ENCODE measurements at places on chromosomes 12 and 14. TPM values are rescaled to one million over a fixed set of nuclear protein-coding genes. Genes with fewer than 3 reads are reported as not detected.
A peak's percentile ranks its signal among the peaks of the same experiment; 100 is the strongest.

The SOX5 gene
- total RNA-seq: 11.6 TPM

DNA sequence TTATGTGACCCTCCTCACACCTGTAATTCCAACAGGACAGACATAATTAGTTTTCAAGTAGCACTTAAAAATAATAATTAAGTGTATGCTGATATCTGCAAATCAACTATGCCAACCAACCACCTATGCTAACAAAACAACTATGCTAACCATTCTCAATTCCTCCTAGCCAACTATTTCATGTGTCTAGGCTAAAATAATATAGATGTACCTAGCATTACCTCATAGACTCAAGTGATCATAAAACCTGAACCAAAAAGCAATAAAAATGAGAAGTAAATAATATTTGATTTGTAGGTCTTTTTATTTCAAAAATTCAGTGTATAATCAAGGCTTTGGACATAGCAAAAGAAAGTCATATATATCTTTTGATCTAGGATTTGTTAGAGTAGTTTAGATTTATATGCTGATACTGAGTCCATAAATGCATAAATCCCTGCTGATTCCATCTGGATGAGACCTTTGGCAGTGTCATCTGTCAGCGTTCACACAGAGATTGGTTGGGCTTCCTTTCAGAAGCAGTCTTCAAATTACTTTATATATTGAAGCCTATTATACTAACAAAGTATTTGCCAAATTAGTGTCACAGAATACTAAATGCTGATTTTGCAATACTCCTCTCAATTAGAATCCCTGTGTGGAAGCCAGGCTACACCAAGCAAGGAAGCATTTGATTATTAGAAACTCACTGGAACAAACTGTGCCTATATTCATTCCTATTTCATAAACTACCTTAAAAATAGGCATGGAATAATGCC lies 101.4 kb upstream of the PPM1H start:
- H3K4me3 ChIP-seq: no peak overlapping the region
- H3K27ac ChIP-seq: no peak overlapping the region
- no peaks in the 10 kb centered on the region for H3K27me3 ChIP-seq
- DNase-seq: no peak

GRCh38 chr12:40903040-40903439 lies 210.8 kb downstream of the CNTN1 start:
- H3K36me3 ChIP-seq: no peaks in the 10 kb centered on the region
- no peaks in the 10 kb centered on the region for H3K27me3 ChIP-seq
- H3K27ac ChIP-seq: no peak overlapping the region

GRCh38 chr14:64701660-64702059 lies 2.6 kb upstream of the PLEKHG3 start:
- no peak overlapping the region for H3K4me3 ChIP-seq
- no peak overlapping the region for H3K27ac ChIP-seq
- H3K27me3 ChIP-seq: no peaks in the 10 kb centered on the region
- DNase-seq: no peak
- no peaks in the 10 kb centered on the region for H3K36me3 ChIP-seq
- peaks cover 31% of the 10 kb centered on the region for H3K4me1 ChIP-seq

- H3K36me3 ChIP-seq: no peaks in the 10 kb centered on the region
- no peak for DNase-seq
- no peak overlapping the region for H3K27ac ChIP-seq
- no peaks in the 10 kb centered on the region for H3K27me3 ChIP-seq
- H3K4me3 ChIP-seq: no peak overlapping the region
These were observed 874.4 kb upstream of the USP15 start for GRCh38 chr12:61385771-61386170.

DNA sequence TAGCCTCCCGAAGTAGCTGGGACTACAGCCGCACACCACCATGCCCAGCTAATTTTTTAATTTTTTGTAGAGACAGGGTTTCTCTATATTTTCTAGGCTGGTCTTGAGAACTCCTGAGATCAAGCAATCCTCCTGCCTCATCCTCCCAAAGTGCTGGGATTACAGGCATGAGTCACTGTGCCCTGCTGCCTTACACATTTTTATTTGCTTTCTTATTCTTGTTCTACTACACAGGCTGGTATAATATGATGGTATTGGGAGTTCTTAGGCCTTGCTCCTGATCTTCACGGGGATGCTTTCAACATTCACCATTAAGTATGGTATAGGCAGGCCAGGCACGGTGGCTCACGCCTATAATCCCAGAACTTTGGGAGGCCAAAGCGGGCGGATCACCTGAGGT lies 21.2 kb downstream of the DGLUCY start:
- H3K27ac ChIP-seq: peak overlapping the region; percentile 65
- H3K36me3 ChIP-seq: peaks cover 43% of the 10 kb centered on the region
- DNase-seq: no peak
- no peaks in the 10 kb centered on the region for H3K27me3 ChIP-seq
- no peak overlapping the region for H3K4me3 ChIP-seq

- H3K36me3 ChIP-seq: no peaks in the 10 kb centered on the region
- H3K4me3 ChIP-seq: no peak overlapping the region
- peaks cover 13% of the 10 kb centered on the region for H3K27me3 ChIP-seq
- H3K27ac ChIP-seq: no peak overlapping the region
- DNase-seq: no peak
- H3K4me1 ChIP-seq: no peaks in the 10 kb centered on the region
These were observed 907.0 kb downstream of the BCL11B start for GRCh38 chr14:98364961-98365360.

The CCDC197 gene
- not detected for total RNA-seq

GRCh38 chr12:102957339-102958050 lies at the start of gene ASCL1:
Gene ASCL1 (plus strand): TSS chr12:102957674. CDS start chr12:102958245, 571 bp downstream.
- peak within 1 kb of the TSS; percentile 49 for H3K4me3 ChIP-seq
- no peaks in the 10 kb centered on the region for H3K36me3 ChIP-seq
- peaks cover 28% of the 10 kb centered on the region for H3K27me3 ChIP-seq
- peaks cover 36% of the 10 kb centered on the region for H3K4me1 ChIP-seq
- DNase-seq: no peak

The HOXC10 gene
- total RNA-seq: not detected

GRCh38 chr12:56212361-56212760 lies 9.4 kb downstream of the RNF41 start:
- peaks cover 74% of the 10 kb centered on the region for H3K36me3 ChIP-seq
- no peaks in the 10 kb centered on the region for H3K27me3 ChIP-seq
- H3K4me1 ChIP-seq: no peaks in the 10 kb centered on the region

The VWF gene
- total RNA-seq: 367 TPM

GRCh38 chr14:64734990-64735389 lies 30.8 kb downstream of the PLEKHG3 start:
- no peak overlapping the region for H3K4me3 ChIP-seq
- DNase-seq: no peak
- no peak overlapping the region for H3K27ac ChIP-seq
- no peaks in the 10 kb centered on the region for H3K27me3 ChIP-seq
- peaks cover 80% of the 10 kb centered on the region for H3K36me3 ChIP-seq
- peaks cover 9% of the 10 kb centered on the region for H3K4me1 ChIP-seq

DNA sequence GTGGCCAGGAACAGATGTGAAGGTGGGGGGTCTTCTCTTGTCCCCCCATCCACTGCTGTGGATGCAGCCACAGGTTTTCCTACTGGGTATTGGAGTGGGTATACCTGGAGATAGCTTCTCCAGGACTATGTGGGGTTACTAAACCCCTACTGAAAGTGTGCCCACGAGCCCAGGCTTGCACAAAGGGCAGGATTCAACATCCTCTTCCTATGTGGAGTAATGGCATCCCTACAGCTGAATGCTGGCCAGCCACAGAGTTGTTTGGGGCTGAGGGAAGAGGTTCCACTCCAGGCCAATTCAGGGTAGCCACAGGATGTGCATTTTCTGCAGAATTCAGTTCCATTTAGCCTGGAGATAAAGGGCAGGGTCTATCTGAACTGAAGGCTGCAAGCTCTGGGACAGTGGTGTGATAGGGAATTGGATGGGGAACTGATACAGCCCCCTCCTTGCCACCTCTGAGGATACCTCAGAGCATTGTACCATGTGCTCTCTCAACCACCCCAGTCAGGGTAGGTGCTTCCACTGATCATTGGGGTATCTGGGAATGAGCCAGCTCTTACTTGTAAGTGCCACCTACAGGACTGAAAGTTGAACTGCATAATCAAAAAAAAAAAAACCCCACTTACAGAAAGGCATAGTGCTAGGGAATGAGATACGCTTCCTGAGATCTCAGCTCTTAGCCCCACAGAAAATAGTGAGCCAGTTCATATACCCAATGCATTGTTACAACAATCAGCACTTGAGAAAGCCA lies 187.1 kb downstream of the KITLG start:
- H3K27ac ChIP-seq: no peak overlapping the region
- H3K4me1 ChIP-seq: peaks cover 8% of the 10 kb centered on the region
- no peaks in the 10 kb centered on the region for H3K27me3 ChIP-seq
- no peak for DNase-seq
- no peak overlapping the region for H3K4me3 ChIP-seq

The AICDA gene
- not detected for total RNA-seq
